ENCODE measurements at places on chromosomes 2 and 18.

GRCh38 chr2:127943186-127943585, 57.4 kb upstream of the AMMECR1L start:
- no peak overlapping the region for H3K27ac ChIP-seq
- DNase-seq: no peak
- H3K4me1 ChIP-seq: no peaks in the 10 kb centered on the region
- H3K4me3 ChIP-seq: no peak overlapping the region

DNA sequence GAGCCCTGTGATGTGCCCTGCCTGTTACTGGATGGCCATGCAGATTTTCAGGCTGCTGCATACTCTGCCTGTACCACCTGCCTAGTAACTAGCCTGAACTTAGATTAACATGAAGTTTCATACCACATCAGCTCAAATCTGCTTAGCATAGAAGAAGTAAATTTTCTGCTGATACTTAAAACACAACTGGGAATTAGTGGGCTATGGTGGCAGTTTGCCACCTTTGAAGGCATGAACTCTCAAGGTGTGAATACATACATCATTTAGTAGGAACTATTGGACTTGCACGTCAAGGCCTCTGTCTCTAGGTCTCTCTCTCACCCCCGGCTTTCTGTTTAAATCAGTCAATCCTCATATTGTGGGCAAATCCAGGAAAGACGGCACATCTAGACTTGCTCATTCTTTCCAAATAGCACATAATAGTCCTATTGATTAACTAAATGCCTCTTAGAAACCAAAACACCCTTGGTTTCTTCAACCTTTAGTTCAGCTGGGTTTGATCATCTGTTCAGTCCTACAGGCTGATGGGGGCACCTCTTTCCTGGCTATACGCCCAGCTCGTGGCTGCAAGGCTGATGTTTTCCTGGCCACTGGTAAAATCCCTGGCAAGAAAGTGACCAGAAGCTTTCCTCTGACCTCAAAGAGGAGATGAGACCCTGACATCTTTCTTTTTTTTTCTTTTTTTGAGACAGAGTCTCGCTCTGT, 58.4 kb downstream of the ALPK2 start:
- H3K4me3 ChIP-seq: no peak overlapping the region
- peaks cover 35% of the 10 kb centered on the region for H3K4me1 ChIP-seq
- H3K36me3 ChIP-seq: peaks cover 19% of the 10 kb centered on the region
- H3K27me3 ChIP-seq: no peaks in the 10 kb centered on the region
- H3K27ac ChIP-seq: peak overlapping the region; percentile 13

GRCh38 chr18:37552286-37552685, 13.3 kb downstream of the CELF4 start:
- H3K27ac ChIP-seq: no peak overlapping the region
- H3K27me3 ChIP-seq: no peaks in the 10 kb centered on the region
- no peaks in the 10 kb centered on the region for H3K36me3 ChIP-seq
- no peak for DNase-seq
- no peaks in the 10 kb centered on the region for H3K4me1 ChIP-seq

DNA sequence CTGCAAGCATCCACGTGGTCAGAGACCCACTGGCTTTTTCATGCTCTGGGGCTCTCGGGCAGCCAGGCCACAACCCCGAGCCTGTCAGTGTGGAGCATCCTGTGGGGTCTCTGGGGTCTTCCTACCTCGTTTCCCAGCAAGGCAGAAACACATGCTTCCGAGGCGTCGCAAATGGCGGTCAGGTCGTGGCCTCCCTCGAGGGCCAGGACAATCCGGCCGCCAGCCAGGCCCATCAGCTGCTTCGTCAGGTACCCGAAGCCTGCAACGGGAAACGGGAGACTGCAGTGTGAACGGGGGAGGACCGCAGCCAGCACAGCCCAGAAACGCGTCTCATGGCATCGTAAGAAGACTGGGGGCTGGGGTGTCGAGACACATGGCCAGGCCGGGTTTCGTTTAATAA, 218.7 kb downstream of the TWIST2 start:
- H3K4me1 ChIP-seq: no peaks in the 10 kb centered on the region
- no peak overlapping the region for H3K4me3 ChIP-seq
- H3K27ac ChIP-seq: no peak overlapping the region
- H3K36me3 ChIP-seq: no peaks in the 10 kb centered on the region
- H3K27me3 ChIP-seq: no peaks in the 10 kb centered on the region
- DNase-seq: no peak
